ENCODE measurements at places on chromosomes 1 and 21.

DNA sequence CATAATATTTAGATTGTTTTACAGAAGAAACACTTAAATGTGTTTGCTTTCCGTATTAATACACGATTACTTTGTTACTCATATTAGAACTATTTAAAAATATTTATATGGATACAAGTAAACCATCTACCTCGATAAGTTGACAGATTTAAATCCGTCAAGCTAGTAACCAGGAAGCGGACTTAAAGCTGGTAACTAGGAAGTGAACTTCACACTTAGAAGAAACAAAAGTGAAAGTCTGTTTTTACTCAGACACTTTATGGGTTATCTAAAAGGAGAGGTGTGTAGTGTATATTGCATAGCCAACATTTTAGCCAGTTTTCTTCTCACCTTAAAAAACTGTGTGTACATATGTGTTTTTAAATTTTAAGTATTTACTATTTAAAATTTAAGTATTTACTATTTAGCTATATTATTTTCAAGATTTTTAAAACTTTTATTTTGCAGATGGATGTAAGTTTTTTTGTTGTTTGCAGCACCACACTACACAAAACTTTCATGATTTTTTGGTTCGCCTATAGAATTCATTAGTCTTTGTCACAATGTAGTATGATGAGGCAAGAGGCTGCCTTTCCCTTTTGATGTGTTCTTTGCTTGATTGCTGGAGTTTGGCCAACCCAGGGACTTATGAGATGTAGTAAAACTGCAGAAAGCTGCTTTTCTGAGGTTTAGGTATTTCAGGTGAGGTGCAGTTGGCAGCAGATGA, 2.7 kb downstream of the USP25 start:
- no peak for DNase-seq

GRCh38 chr1:175536921-175537320, 206.5 kb downstream of the TNR start:
- DNase-seq, result no peak

GRCh38 chr1:99677416-99677815, 31.5 kb downstream of the PALMD start:
- DNase-seq, result no peak

GRCh38 chr1:34268311-34268954, 91.7 kb downstream of the C1orf94 start:
- no peak for DNase-seq

DNA sequence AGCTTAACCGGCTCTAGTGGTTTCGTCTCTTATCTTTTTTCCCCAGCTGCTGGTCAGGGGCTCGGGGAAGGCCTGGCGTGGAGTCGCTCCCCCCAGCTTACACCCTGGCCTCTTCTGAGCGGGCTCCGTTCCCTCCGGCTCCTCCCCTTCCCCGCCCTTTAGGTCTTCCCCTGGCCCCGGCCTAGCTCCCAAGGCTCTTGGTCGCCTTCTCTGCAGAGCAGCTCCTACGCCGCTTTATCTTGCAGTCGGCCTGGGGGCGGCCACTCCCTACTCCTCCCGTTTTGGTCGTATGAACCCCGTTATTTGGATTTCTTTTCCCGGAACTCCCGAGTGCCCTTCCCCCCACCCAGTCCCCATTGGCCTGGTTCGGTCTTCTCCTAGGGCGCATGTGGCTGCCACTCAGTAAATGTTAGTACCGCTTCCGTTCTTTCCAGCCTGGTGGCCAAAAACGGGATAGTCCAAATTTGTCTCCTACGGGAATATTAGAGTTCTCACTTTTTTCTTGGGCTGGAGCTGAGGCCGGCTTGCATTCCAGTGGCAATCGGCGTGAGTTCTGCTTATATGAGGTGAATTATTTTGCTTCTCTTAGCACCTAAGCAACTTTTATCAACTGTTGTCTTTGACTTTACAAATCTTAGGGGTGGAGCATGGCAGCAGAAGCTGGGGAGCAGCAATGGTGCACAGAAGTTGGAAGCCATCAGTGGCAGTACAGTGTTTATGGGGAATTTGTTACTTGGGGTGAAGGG, 467 bp downstream of the THRAP3 start:
- no peak for DNase-seq

DNA sequence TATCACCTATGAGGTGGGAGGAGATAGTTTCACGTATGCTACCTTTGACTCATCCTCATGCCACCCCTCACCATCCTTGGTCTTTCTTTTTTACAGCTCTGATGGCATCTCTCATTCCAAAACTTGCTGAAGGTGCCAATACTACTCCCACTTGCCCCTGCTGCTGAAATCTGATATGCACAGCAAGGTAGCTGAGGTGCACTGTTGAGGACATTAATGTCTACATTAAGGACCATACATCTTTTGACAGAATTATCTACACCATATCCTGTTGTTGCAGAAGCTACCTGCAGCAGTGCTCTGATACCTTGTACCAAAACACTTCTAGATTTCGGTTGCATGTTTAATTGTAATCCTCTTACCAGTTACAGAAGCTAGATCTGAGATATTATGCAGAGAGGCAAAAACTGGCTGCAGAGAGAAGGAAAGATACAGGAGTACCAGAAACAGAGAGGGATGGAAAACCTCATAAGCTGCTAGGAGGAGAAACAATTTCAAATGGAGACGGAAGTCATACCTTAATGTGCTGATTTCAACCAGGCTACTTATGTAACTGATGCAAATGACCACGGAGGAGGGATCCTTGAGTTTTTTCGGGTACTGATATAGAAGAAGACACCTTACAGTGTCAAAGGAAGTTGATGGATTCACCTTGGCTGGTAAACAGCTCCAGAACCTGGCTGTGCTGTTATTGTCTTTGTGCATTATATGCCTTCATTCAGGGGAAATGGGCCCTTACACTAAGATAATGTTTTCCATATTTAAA, 19.3 kb upstream of the PTPRC start:
- no peak for DNase-seq

GRCh38 chr1:199574950-199575349, 452.6 kb upstream of the NR5A2 start:
- DNase-seq, result no peak

DNA sequence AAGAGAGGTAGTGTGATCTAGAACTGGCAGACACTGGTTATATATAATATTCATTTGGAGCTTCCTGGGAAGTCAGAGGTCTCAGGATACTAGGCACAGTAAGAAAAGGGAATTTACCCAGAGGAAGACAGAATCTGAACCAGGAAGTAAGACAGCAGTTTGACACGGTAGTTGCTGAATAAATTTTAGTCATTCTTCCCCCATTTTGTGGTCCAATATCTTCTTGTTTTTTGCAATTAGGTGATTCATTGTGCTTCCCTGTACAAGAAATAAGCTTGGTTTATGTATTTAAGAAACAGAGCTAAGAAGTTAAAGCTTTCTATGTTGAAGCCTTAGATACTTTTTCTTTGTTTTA, 1.3 kb downstream of the TMEM167B start:
- no peak for DNase-seq

- DNase-seq, result no peak
Observed at GRCh38 chr1:13682444-13682843, 17.5 kb upstream of the PRDM2 start.

- no peak for DNase-seq
Observed at GRCh38 chr1:115274467-115274866, 63.6 kb downstream of the NGF start.

DNA sequence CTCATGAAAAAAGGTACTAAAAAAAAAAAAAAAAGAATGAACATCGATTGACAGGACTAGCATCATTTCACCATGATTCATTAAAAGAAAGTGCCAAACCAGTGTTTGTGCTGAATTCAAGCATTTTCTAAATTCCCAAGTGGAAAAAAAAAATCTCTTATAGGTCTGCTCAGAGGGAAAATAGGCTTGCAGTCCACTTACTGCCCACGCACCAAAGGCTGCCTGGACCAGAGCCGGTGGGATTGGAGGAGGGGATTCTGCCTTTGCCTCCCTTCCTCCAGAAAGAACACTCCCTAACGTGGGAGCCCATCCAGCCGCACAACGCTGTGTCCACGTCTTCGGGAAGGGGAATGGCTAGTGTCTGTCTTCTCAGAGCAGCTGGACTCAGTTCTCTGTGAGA, 5.5 kb upstream of the TRAPPC10 start:
- no peak for DNase-seq

DNA sequence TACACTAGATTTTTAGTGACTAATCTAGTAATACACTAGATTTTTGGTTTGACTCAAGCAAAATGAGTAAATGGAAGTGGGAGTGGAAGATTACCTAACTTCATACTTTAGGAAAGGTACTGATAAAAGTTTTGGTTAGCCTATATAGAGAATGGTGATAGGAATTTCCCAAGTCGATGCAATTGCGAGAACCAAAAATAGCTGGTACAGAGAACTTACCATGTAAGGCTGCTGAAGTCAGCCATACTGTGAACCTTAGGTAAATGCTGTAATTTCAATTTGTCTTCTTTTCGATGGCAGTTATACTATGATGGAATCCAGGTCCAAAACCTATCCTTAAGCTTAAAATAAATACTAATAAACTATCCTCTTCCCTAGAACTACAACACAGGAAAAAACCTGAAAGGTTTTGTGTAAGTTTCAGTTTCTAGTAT, 4.6 kb downstream of the PNRC2 start:
- DNase-seq, result no peak

GRCh38 chr1:25996966-25997827, 666 bp downstream of the PAFAH2 start:
- DNase-seq, result no peak

DNA sequence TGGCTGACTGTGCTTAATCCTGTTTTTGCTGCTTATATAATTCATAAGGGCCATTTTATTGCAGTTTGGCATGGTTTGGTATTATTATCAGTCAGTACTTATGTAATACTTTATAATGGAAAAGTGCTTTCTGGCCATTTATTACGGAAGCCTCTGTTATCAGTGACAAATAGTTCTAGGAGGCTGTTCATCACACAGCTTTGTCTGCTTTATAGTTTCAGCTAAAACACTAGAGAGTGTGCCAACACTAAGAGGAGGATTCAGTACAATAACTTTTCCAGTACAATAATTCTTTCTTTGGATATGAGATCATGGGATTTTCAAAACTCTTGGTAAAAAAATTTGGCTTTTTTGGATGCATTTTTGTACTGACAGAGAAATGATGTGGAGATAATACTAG, 102.9 kb upstream of the PTGFR start:
- no peak for DNase-seq

GRCh38 chr1:24558902-24559791, 3.3 kb downstream of the NCMAP start:
- no peak for DNase-seq

- DNase-seq, result no peak
Observed at GRCh38 chr1:160489513-160490261, 33.4 kb downstream of the SLAMF6 start.

- no peak for DNase-seq
Observed at GRCh38 chr1:226664413-226665101, 74.5 kb downstream of the ITPKB start.

GRCh38 chr1:231919886-231920285, 293.3 kb downstream of the DISC1 start:
- no peak for DNase-seq

- no peak for DNase-seq
Observed at GRCh38 chr1:232538224-232538942, 91.5 kb downstream of the SIPA1L2 start.

GRCh38 chr1:191993549-191993948, 164.7 kb upstream of the RGS18 start:
- DNase-seq, result no peak

DNA sequence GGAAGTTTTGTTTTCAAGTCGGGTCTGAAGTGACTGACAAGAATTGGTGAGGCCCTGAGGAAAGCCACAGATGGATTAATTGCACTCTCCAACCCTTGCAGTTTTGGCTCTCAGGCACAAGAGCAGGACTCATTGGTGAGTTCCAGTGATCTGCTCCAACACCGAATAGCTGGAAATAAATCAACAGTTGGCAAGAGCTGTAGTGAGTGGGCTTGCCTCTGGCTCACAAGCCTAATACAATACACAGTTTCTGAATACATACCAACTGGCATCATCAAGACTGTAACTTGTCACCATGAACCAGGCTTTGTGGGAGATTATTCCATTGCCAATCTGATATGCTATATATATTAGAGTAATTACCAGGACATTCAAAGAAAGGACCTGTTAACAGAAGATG, 131.6 kb downstream of the GRIK1 start:
- no peak for DNase-seq

GRCh38 chr1:187854457-187854856, 1025.7 kb downstream of the PLA2G4A start:
- DNase-seq, result no peak

DNA sequence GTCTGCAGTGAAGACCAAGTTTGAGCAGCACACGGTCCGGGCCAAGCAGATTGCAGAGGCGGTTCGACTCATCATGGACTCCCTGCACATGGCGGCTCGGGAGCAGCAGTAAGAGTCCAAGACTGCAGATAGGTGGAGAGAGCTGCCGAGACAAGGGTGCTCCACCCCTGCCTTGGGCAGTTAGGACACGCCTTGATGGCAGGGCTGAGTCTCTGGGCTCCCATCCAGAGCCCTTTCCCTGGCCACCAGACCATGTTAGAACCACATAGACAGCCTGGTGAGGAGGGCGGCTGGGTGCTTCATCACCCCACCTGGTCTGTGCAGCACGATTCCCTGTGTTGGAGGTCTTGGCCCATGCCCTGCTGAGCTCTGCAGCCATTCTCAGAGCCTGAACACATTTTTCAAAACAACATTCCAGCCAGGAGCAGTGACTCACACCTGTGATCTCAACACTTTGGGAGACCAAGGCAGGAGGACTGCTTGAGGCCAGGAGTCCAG, 17.3 kb upstream of the MIIP start:
- DNase-seq, result no peak

DNA sequence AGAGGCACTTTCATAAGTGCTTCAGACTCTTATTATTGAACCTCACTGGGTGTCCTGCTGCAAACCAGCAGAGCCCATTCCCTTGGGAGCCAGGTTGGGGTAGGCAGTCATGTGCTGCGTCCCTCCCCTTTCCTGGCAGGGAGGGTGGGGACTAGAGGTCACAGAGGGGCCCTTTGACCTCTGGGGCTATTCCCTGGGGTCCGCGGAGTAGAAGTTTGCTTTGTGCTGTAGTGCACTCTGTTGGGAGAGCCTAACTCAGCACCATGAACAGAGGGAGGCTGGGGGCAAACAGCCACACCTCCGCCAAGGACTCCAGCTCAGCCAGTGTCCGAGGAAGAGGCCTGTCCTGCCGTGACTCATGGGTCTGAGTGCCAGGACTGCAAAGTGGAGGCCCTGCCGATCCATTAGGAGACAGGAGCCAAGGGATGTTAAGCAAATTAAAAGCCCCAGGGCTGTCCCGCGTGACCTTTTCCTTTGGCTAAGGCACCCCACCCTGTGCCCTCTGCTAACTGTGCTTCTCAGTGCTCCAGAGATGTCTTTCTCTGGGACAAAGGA, 3.0 kb upstream of the IGSF21 start:
- DNase-seq, result no peak

DNA sequence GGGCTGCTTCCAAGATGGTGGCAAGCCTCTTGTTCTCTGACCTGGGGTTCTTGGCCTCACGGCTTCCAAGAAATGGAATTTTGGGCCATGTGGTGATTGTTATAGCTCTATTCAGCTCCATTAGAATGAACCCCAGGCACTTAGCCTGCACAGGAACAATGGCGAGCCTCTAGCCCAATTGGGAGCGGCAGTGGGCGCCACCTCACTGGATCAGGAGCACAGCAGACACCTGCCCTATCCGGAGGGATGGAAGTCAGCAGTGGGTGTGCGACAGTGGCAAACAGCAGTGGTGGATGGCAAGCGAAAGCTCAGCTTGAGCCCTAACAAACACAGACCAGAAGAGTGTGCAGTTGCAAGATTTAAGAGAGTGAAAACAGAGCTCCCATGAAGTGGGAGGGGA, 230.9 kb downstream of the GPR52 start:
- DNase-seq, result no peak
